ENCODE measurements at places on chromosomes 2 and 18.
A peak's percentile ranks its signal among the peaks of the same experiment; 100 is the strongest.

DNA sequence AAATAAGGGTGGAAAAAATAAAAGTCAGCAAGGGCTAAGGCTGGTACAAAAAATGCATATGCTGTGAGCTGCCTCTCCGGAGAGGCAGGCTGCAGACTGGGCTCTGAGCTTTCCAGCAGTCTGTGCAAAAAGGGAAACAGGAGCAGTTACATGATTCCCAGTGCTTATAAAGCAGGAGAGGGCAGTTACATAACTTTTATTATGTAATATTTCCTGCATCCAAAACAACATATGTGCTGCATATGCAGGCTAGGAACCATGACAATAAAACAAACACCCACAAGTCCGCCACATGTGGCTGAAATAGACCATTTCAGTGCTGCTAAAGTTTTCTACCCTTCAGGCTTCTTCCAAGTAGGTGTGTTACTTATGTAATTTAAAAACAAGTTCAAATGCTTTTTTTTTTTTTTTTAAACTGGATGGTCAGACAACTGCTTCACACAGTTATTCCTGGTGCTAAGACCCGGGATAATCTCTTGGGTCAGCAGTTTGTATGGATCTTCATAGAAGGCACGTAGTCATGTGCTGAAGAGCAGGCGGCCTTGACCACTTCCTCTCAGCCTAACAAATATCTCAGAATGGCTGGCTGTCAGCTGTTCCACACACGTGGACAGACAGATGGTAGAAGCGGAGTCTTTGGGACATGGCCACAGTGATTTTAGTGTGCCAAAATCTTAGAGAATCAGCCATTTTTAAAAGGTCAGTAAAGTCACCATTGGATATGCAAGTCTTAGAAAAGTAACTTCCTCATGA lies 43.5 kb downstream of the ARMC9 start:
- DNase-seq = no peak

- DNase-seq = no peak
Observed at GRCh38 chr18:75049455-75049789, 159.5 kb downstream of the PTGR3 start.

DNA sequence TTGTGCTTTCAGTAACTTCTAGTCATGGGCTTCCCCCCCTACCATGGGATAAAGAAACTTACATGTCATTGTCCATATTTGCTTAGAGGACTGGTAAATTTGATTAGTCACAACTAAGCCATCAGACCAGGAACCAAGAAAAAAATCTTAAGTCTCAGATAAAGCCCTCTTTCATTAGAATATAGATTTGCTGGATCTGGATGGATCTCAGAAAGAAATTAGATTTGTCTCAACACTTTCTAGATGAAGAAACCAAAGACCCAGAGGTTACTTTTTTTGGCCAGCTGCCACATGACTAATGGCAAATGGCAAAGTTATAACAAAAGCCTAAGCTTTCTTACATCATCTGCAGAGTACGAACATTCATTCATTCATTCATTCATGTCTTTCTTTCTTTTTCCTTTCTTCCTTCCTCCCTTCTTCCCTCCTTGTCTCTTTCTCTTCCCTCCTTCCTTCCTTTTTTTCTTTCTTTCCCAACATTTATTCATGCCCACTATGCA lies 60.2 kb downstream of the CDCA7 start:
- DNase-seq = peak; percentile 73

DNA sequence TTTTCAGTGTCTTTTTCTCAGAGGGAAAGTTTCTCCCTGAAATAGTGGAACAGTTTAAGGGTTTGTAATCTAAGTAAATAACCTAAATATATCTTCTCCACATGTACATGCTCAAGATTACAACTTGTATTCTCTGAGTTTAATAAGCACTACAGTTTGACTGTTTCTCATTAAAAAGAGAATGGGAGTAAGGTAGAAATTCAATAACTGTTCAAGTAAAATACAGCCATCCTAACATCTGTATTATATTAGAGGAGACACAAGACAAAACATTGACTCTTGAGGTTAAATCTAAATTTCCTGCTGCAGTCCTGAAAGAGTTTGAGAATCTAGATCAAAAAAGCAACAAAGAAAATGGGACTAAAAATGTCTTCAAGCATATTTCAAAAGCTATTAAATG lies 73.0 kb upstream of the ZNF397 start:
- no peak for DNase-seq

DNA sequence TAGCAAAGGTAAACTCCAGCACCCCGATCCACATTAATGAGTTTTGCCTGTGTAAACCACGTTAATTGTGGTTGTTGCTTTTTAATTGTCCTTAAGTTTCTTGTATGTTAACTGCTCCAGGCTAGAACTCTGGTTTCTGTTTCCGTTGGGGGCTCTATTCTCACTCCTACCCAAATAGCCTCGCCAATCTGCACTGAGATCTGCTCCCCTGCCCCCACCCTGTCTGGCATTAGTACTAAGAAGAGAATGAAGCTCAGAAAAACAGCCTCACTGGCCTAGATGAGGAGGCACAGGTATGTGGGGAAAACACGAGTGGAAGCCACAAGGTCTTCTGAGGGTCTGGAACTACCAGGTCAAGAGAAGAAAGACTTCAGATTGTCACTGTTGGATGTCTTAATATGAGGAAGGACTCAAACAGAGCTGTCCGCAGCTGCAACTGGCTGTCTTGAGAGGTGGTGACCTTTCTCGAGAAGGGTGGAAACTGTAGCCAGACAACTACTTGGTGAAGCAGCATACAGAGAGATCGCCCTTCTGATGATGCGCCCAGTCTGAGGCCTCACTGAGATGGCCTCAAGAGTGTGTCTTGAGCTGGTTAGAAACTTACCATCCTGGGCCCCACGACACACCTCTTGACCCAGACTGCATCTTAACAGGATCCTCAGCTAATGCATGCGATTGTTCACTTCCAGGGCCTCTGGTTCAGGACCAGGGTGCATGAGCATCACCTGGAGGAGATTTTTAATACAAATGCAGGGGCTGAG lies 73.1 kb downstream of the TGOLN2 start:
- DNase-seq = no peak

DNA sequence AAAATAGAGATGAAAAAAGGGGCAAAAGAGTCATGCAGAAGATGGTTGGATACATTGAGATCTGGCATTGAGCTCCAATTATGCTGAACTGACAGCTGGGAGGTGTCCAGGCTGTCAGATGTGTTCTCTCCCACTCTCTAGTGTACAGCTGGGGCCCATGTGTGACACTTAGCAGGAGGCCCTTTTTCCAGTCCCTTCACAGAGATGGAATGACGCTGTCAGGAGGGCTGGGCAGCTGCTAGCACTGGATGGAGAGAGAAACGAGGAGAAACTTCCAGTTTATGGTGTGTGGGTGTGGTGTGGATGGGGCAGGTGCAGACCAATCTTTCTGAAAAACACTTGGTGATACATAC lies 437.7 kb upstream of the HS6ST1 start:
- no peak for DNase-seq

DNA sequence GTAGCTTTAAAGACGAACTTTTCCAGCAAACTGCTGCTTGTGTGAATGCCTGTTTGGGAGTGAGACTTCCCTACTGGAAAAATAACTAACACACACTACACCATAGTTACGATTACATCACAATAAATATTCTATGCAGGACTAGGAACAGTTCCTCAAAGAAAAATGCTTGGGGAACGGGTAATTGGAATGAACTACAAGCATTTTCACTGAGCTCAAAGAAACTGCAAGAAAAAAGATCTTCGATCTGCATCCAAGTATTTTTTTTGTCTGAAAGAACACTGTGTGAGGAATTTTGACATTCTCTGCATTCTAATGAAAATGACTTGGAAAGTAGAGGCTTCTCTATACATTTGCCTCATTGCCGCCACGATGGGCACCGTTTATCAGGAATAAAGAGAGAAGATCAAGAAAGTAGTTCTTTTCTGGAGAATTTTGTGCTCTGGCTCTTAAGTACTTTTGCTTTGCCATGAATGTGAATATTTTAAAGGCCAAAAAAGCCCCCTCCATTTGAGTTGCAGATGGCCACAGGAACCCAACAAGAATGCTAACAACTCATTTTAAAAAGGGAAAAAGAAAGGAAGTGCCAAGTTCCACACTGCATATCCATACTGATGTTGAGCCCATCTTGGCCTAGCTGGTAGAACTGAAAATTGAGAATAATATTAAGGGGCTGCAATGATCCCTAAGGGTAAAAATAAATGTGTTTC lies 13.6 kb downstream of the LYPD1 start:
- no peak for DNase-seq

DNA sequence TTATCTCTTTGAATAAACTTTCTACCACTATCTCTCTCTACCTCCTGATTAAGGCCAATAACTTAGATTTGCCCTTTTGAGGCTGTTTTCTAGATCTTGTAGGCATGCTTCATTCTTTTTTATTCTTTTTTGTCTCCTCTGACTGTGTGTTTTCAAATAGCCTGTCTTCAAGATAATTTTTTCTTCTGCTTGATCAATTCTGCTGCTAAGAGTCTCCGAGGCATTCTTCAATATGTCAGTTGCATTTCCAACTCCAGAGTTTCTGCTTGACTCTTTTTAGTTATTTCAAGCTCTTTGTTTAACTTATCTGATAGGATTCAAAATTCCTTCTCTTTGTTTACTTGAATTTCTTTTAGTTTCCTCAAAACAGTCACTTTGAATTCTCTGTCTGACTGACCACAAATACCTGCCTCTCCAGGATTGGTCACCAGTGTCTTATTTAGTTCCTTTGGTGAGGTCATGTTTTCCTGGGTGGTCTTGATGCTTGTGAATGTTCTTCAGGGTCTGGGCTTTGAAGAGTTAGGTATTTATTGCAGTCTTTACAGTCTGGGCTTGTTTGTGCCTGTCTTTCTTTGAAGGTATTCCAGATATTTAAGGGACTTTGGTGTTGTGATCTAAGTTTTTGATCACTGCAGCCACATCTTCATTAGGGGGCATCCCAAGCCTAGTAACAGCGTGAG lies 197.3 kb upstream of the STK17B start:
- no peak for DNase-seq

- DNase-seq = no peak
Observed at GRCh38 chr18:48367557-48367956, 41.6 kb downstream of the ZBTB7C start.

GRCh38 chr2:228575897-228576296 lies 394.4 kb upstream of the SPHKAP start:
- no peak for DNase-seq
